Inflammatory macrophage treated with lipopolysaccharide for 4 hours (primary cell): ENCODE measurements at places on chromosomes 5 and 9.

DNA sequence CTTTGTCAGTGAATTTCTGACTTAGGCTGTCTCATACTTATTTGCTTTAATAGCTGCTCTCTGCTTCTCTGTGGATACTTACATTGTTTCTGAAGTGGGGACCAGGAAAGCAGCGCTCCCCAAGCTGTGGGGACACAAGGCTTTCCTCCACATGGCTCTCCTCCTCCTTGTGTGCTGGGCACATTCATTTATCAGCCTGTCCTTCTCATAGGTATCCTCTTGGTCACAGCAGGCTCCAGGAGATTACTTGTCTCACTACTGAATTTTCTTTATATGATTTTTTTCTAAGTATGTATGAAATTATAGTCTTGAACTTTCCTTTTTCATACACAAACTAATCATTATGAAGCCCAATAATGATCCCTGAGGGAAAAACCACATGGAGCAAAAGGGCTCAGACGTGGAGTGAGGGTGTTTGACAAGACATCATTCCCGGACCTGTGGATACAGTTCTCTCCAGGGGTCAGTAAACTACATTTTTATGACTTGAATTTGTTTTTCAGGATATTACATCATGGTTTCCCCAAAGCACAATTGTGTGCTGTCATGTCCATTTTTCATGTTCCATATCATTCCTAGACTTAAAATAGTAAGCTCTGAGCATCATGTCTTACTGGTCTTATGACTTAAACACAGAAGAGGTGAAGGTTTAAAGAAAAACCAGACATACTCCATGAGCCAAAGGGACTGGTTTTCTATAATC lies 234.5 kb downstream of the PCSK1 start:
- DNase-seq = no peak

DNA sequence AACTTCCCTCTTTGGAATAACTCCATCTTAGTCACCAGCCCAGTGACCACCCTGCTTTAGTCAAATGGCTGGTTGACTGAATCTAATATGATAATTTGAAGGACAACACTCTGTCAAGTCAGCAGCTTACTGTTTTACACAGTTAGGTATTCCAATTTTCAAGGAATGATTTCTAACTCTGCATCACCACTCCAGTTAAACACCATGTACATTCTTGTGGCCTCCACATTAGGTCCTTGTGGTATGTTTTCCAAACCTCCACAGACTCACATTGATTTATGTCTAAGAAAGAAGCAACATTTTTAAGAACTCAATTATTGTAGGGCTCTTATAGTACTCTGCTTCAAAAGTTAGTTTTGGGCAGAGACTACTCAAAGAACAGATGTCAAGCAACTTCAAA lies 110.7 kb downstream of the TLE1 start:
- peak; percentile 24 for DNase-seq

DNA sequence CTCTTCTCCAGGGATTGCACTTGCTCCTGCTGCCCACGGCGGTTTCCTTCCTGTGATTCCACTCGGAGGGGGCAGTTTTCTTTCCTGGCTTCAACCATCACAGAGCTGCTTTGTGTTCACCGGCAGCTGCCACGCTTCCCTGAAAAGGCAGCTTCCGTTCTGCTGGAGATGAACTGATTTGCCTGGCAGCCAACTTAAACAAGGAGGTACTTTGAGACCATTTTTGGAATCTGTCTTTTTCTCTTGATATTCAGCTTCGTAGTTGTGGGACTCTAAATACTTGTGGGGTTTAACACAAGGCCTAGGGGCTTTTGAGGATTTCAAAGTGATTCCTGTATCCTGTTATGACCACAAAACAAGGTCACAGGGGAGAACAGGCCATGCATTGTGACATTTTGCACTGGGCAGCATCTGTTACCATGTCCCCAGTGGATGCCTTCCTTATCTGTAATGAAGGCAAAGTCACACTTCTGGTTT lies 192.0 kb downstream of the MTRR start:
- DNase-seq = no peak

- peak; percentile 13 for DNase-seq
These were observed 359.5 kb downstream of the TMEM167A start for GRCh38 chr5:82717738-82718137.

DNA sequence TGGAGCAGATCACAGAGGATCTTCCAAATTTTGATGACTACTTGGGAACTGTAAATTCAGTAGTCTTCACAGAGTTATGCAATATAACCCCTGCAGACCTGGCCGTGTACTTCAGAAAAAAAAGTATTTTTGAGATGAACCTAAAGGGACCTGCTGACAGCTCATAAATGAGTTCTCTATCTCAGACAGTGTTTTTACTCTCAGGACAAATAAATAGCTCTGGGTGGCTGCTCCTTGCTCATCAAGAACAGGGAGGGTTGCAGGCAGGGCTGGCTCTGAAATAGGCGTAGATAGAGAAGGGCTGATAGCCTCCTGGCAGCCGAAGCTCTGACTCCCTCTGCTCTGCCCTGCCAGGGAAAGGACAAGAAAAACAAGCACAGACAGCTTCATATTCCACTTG lies 64.8 kb downstream of the PLAC8L1 start:
- DNase-seq = no peak

DNA sequence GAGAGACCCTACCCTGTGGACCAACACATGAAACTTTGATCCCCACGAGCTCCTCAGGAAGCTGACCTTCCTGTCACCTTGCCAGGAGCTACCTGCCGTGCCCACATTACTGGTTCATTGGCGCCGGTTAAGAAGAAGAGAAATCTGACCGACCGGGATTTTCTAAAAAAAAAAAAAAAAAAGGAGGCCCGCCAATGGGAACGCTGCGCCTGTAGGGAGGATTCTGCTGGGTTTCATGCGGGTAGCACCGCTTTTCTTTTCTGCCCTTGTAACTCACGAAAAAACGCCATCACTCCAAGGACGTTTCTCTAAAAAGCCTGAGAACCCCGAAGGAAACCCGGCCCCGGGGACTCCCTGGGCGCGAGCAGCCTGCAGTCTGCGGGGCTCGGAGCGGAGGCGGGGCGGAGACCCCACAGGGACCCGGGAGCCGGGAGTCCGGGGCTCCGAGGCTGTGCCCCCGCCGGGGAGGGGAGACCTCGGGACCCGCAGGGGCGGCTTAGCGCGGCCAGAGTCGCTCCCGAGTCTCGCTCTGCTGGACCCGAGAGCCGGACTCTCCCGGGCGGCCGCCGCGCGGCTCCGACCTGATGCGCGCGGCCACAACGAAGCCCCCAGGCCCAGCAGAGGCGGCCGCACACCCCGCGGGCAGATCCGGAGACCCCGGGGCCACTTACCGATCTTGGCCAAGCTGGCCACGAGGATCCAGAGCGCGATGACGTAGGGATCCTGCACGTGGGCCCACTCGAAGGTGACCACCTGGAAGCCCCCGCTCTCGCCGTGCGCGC lies 617 bp downstream of the SLC9A3 start:
- no peak for DNase-seq

- peak; percentile 85 for DNase-seq
These were observed 1.5 kb downstream of the NDFIP1 start for GRCh38 chr5:142110046-142110531.

DNA sequence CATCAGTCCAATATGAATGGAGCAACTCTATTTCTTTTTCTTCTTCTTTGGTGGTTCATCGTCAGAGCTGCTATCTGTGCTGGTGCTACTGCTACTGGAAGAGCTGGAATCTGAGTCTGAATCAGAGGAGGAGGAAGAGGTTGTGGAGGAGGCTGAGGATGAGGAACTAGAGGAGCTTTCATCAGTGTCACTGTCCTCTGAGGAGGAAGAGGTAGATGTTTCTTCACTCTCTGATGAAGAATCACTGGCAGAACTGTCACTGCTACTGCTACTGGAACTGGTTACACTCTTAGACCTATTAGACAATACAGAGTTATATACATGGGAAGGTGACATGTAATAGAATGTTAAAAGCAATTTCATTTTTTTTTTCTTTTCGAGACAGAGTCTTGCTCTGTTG lies 27.8 kb downstream of the ZCCHC10 start:
- peak; percentile 70 for DNase-seq

DNA sequence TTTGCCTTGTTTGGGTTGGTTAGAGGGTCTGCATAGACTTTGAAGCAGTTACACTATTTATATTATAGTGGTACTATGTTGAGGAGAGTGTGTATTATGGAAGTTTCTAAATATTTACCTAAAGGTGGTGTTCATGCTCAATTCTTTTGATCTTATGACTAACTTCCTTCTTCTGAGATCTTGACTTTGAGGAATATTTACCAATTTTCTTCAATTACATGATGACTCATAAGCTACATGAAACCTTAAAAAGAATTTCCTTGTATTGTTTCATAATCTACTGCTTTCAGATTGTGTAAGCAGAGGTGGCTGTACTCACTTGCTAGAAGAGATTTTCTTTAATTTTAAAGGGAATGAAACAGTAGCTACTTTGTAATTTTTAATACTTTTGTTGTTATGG lies 276.1 kb downstream of the TAF11L14 start:
- peak; percentile 90 for DNase-seq

DNA sequence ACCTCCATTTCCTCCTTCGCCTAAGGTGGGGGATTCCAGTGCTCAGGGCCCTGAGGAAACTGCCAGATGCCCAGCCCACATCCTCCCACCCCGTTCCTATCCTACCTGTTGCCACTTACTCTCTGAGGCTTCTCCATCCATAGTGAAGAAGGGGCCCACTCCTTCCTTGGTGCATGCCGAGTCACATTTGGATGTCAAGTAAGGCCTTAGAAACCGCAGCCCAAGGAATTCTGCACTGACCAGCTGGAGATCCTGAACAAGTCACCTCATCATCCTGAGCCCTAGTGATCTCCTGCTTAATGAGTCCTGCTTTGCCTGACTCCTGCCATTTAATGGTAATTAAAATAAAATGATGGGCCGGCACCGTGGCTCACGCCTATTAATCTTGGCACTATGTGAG lies 6.7 kb upstream of the TNIP1 start:
- no peak for DNase-seq

GRCh38 chr9:3912817-3913216 lies 387.0 kb upstream of the RFX3 start:
- no peak for DNase-seq

DNA sequence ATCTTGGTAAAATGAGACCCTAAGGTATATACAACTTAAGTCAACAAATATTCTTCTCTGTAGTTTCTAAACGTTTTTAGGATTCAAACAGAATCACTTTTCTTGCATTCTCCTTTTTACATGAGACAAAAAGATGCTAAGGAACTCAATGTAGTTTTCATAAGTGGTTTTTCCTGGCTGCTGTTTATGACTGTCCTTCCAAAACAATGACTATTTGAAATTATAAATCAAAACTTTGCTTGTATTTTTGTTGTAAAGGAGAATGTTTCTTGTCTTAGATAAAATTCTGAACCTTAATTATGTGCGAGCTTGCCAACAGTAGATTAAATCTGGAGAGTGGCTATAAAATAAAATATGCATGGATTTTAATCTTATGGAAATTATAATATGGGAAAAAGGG lies 53.8 kb downstream of the GRIN3A start:
- DNase-seq = no peak

GRCh38 chr5:11851416-11851815 lies 52.8 kb downstream of the CTNND2 start:
- DNase-seq = no peak

GRCh38 chr5:10702911-10703491 lies 58.0 kb downstream of the DAP start:
- no peak for DNase-seq

DNA sequence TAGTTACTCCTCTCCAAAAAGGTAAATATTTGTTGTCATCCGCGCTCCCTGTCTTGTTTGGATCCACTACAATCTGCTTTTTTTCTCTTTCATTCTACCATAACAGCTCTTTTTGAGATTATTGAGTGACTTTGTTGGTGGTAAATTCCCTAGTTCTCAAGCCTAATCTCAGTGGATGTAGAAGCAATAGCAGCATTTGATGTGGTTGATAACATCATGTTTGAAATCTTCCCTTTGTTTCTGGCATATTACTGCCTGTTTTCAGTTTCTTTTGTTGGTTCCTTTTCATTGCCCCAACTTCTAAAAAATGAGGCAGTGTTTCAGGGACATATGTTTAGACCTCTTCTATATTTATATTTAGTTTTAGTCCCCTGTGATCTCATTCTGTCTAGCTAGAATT lies 8.9 kb downstream of the CDC42SE2 start:
- DNase-seq = peak; percentile 53

DNA sequence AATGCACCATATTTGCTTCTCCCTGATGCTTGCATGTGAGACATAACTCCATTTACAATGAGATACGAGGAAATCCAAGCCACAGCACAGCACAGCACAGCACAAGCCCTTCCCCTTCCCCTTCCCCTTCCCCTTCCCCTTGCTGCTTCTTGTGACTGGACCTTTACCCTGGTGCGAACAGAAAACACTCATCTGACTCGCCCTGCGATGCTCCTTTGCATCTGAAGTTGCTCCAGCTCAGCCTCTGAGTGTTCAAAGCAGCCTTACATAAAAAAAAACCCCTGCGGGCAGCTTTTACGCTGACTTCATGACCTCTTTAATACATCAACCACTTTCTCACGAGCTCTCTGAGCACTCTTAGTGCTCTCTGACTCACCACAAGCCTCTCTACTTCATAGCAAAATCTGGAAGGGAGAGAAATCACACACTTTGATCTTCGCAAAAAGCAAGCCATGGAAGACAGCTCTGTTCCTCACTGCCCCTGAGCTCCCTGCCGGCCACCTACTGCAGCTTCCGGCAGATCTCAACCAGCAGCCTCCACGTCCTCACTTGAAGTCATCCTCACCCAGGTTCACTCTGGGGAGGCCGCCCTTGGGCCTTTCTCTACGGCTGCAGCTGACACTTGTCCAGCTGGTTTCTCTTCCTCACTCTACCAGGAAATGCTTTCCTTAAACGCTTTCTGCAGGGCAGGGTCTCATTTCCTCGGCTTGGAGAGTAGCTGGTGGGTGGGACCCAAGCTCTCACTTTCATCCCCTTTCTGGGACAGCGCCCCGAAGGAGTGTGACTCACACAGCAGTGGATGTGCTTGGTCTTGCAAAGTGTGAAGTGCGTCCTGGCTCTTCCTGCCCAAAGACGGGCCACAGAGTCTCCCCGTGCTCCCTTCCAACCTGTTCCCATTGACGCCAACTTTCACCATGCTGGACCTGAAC lies 5.3 kb downstream of the SLC34A1 start:
- peak; percentile 90 for DNase-seq

DNA sequence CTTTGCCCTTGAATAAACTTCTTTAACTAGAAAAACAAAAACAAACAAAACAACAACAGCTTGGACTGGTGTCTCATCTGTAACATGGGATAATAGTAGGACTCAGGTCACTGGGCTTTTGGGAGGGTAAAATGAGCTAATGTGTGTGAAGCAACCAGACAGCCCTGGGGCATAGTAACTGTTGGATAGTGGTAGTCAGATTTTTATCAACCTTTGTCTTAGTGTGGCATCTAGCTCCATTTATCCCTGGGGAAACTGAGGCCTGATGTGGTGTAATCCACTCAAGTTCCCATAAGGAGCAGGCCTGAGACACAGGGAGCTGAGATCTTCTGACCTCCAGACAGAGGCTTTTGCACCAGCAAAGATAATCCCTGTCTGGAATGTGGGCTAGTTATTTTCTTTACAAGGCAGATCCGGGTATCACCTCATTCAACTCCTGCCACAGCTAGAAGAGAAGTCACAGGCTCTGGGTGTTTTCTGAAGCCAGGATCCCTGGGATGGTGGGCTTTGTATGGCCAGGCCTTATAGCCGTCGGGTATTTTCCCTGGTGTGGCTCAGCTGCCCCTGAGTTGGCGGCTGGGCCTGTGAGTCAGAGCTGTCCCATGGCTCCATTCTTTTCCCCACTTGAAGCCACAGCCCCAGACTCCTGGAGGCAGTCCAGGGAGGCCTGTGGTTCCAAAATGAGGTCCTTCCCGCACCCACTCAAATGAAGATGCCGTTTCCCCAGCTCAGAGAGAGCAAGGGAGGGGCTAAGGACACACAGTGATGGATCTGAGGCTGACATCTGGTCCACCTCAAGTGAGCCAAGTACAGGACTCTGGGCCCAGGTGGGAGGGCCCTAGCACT lies 26.1 kb upstream of the CSF1R start:
- DNase-seq = peak; percentile 90

GRCh38 chr5:135310328-135310989 lies 88.6 kb downstream of the MACROH2A1 start:
- DNase-seq = no peak
